Activated T-helper 9 cell treated with anti-CD3 and anti-CD28 coated beads, Interleukin-2, amount 50 U/mL, for 16 hours (primary cell): ENCODE measurements at places on chromosomes 11 and 22.

DNA sequence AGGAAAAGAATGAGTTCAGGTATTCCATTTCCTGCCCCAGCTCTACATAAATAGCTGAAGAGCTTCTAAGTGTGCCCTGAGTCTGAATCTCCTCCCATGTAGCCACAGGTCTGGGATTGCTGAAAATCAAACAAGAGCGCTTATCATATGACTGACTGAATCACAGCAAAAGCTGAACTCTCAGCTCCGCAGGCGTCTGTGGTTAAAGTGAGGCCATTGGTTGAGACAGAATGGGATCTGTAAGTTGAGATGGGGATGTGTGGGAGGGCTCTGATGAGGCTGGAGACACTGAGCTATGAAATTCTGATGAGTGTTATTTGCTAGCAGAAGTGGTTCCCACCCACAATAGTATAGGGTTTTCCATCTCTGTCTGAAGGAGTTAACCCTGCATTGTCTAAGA lies 637.0 kb downstream of the OPCML start:
- DNase-seq: no peak

- DNase-seq: no peak
These were observed 16.4 kb downstream of the IL17REL start for GRCh38 chr22:49996119-49996517.

- no peak for DNase-seq
These were observed 144.6 kb downstream of the SNX19 start for GRCh38 chr11:130771708-130772107.

GRCh38 chr22:43448048-43448447 lies 36.2 kb downstream of the MPPED1 start:
- no peak for DNase-seq

- no peak for DNase-seq
These were observed 275.3 kb downstream of the ETS1 start for GRCh38 chr11:128311742-128312719.

DNA sequence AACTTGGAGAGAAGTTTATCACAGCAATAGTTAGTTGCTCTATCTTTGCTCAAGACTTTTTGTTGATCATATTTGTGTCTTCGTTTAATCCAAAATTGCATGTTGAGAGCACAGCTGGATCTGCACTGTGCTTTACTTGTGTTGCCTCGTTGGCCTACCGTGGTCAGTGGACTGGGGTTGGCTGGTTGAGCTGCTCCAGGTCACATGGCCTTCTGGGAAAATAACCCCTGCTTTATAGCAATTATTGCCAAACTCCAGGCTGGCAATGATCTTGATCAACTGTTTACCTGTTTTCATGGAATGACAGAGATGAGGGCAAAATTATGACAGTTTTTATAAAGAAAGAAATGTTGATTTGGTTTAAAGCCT lies 5.7 kb upstream of the PLET1 start:
- DNase-seq: no peak

- no peak for DNase-seq
These were observed 121.9 kb upstream of the MTMR2 start for GRCh38 chr11:96045622-96046456.

- no peak for DNase-seq
These were observed 89.3 kb downstream of the ARHGAP42 start for GRCh38 chr11:100776212-100776896.

- DNase-seq: no peak
These were observed 10.7 kb downstream of the CRY2 start for GRCh38 chr11:45857961-45858474.

GRCh38 chr11:118318124-118318523 lies 13.6 kb downstream of the CD3E start:
- DNase-seq: no peak

GRCh38 chr11:69361466-69361865 lies 67.5 kb downstream of the MYEOV start:
- no peak for DNase-seq

GRCh38 chr22:48071828-48072227 lies 1309.4 kb downstream of the TBC1D22A start:
- no peak for DNase-seq
